Activated T-cell treated with anti-CD3 and anti-CD28 coated beads for 1 hour (primary cell): ENCODE measurements at places on chromosomes 16 and 17.

GRCh38 chr17:49987290-49987585 is 7.8 kb downstream of the DLX3 start:
- no peak for DNase-seq

- DNase-seq, result no peak
Observed at GRCh38 chr16:54341892-54342776, 55.5 kb upstream of the IRX3 start.

GRCh38 chr16:23160082-23160481 is 10.8 kb upstream of the USP31 start:
- DNase-seq, result no peak

DNA sequence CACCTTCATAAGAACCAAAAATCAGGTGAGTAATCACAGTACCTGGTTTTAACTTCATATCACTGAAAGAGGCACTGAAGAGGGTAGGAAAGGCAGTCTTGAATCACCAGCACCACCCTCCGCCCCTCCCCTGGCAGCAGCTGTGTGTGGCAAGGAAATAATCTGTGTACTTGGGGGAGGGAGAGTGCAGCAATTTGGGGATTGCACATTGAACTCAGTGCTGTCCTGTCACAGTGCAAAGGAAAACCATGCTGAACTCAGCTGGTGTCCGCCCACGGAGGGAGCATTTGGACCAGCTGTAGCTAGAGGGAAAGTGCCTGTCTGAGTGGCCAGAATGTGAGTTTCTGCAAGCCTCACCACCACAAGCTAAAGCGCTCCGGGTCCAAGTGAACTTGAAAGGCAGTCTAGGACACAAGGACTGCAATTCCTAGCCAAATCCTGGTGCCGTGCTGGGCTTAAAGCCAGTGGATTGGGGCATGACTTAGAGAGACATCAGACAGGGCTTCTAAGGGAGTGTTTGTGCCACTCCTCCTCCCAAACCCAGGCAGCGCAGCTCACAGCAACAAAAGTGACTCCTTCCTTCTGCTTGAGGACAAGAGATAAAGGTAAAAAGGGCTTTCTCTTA is 39.7 kb upstream of the ALDH3A1 start:
- no peak for DNase-seq

DNA sequence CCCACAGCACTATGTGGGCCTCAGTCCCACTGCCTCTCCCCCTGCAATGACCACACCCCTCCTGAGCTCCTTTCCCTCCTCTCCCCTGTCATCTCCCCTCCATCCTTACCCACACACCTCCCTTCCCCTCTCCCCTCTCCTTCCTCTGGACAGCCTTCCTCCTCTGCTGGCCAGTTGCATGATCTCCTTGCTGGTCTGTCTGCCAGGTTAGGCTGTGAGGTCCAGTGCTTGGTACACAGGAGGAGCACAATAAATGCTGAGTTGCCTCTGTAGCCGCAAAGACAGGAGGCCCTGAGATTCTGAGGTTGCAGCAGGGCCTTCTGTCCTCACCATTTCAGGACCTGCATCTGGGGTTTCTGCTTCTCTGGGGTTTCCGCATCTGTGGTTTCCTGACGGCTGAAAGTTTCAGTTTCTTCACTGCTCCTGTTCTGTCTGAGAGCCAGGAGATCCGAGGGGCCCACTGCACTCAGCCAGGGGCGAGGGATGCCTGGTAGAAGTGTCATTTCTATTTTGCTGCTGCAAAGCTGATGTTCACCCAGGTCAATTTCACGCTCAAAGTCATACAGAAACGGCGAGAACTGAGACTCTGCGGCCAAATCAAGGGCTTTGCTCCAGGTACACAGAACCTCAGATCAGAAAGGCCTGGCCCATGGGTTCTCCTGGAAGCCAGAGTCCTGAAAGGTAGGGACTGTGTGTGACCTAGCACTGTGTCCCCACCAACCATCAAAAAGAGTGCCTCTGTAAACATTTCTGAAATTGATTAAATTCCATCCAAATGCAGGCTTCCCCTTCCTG is 4.6 kb upstream of the SLC12A3 start:
- DNase-seq, result no peak

DNA sequence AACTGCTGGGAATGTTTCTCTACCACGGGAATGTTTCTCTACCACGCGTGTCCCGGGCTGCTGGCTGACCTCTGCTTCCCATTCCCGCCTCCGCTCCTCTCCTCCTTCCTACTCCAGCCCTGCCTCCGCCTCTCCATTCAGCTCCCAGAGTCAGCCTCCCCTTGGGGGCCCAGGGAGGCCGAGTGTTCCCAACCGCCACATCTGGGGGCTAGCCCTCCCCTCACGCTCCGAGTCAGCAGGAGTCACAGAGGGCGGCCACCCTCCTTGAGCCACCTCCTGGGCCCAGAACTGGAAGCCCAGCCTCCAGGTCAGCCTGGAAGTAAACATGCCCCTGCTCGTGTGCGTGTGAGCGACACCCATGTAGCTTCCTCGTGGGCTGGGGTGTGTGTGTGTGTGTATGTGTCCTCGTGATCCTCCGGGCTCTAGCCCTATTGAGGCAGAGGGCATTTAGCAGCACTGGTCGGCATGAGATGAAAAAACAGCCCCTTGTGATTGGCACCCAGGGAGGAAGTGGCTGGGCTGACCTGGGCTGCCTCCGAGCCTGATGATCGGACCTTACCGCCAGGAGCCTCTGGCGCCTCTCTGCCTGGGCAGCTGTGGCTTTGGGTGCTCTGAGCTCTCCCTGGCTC is 7.3 kb downstream of the CYGB start:
- no peak for DNase-seq

- DNase-seq, result no peak
Observed at GRCh38 chr17:18187226-18187625, 3.6 kb downstream of the ALKBH5 start.

DNA sequence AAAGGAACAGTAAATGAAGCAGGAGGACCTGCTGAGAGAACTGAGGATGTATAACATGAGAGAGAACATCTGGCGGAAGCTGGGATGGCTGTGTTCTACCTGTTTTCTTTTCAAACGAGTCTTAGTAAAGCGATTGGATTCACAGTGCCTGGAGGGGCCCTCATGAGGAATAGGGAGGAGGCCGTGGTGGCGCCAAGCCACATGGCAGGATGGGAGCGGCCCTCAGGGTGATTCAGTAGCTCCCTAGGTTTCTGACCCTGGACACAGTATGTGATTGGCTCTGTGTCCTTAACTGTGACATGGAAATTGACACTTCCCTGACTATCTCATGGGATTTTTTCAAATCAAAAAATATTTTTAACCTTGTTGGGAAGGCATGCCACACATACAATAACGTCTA is 32.1 kb downstream of the USP43 start:
- DNase-seq, result no peak

- no peak for DNase-seq
Observed at GRCh38 chr17:73769479-73769878, 125.2 kb upstream of the SDK2 start.

DNA sequence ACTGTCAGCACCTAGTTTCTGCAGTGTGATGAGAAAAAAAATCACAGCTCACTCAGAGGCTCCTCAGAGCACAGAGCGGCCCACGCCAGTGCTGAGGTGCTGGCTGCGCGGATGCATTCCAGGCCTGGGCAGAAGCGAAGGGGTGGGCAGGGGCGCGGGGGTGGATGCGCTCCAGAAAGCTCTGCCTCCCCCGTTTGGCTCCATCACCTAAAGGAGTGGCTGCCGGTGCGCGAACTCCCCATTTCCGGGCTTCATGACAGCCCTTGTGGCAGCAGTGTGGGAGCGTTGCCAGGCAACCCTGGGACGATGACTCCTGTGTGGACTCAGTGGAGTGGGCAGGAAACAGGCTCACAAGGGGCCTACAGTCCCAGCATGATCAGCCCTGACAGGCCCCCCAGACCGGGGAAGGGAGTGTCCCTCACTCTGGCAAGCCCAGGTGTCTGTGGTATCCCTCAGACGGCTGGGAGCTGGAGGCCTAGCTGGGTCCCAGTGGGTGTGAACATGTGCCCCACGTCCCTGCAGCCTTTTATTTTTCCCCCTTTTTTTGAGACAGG is 32.8 kb upstream of the NUDT16L1 start:
- DNase-seq, result peak; percentile 27

GRCh38 chr17:79778504-79779083 is 646 bp downstream of the CBX2 start:
- no peak for DNase-seq

DNA sequence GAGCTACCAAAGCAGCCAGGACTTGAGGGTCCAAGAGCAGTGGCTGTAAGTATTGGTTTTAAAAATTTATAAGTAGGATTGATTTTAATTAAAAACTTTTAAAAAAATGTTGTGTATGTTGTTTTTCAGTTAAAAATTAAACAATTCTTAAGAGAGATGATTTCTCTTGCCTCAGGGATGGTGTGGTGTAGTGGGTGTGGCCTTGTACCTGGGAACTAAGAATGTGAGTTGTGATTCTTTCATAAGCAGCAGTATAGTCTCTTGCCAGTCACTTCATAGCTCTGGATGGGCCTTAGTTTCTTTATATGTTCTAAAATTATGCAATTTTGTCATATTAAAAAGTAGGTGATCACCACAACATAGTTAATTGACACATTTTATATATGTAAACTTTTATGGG is 99.5 kb downstream of the FTO start:
- DNase-seq, result no peak

- DNase-seq, result peak; percentile 41
Observed at GRCh38 chr17:81412490-81413093, 17.3 kb downstream of the BAHCC1 start.

DNA sequence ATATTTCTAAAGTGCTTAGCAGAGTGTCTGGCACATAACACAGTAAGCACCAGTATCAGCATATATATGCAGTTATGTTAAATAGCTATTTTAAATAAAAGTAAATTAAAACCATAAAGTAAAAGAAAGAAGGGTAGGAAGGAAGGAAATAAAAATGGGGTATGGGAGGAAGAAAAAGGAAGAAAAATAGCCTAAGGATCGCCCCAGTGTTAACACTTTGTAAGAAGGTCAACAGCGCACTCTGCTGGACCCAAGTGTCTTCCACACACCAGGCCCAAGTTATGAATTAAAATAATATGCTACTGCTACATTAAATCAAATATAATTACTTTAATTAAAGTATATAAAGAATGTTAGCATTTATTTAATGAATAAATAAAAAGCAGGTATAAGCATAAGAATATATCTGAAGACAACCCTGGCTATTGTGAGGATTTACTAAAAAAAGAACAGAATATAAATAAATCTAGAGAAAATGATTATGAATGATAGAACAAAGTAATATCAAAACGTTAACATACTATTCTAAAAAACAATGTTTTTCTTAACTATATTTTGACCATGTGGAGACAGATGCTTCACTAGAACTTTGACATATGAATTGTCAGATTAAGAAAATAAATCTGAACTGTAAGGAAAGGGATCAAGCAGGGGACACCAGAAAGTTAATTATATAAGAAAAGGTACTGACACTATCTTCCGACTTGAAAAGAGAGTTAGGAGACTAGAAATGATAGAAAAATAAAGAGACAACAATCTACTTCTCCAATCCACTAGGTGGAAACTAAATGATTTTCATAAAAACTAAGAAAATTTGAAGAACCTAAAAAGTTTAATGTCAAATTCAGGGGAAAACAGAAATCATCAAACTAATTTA is 25.9 kb downstream of the BRIP1 start:
- peak; percentile 23 for DNase-seq

GRCh38 chr16:4010225-4011158 is 105.8 kb downstream of the ADCY9 start:
- DNase-seq, result no peak

- no peak for DNase-seq
Observed at GRCh38 chr16:69816996-69817395, 54.9 kb downstream of the WWP2 start.
